ENCODE measurements at places on chromosomes 2 and 18.

DNA sequence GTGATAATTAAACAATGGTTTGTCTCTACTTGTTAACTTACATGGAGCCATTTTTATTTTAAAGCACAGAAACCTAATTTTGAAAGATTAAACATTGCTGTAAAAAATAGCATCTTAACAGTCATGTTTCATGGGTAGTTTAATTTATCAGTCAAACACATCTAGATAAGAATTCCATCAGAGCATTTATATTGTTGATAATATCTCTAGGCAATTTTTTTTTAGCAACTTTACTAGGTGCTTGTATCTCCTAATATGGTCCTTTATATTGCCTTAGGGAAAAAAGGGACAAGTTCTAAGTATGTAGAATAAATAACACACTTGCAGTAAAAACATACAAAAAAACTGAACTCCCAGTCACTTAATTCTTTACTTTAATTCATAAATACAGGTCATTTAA, 863 bp downstream of the CSRNP3 start:
- DNase-seq, result no peak

GRCh38 chr2:35963824-35964223, 391.8 kb upstream of the CRIM1 start:
- DNase-seq, result no peak

DNA sequence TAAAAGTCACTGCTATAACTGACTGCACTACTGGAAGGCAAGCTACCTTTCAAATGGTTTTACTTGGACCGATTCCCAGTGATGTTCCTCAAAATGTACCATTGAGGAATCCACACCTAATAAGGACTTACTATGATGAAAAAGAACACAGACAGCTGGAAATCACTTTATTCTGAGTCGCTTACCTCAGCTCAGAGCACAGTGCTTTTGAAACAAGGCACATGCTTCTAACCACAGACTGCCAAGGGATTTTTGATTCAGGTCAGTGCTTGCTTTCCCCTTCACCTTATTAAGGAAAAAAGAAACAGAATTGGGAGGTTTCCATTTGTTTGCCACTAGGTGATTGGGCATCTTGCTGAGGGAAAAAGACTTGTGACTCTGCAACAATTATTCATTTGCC, 707.5 kb upstream of the FSHR start:
- DNase-seq, result no peak

GRCh38 chr2:219003267-219003634, 10.0 kb upstream of the CRYBA2 start:
- DNase-seq, result no peak

- DNase-seq, result no peak
Measured at GRCh38 chr2:126736133-126736874, 80.3 kb downstream of the GYPC start.
